Breast epithelium (tissue), 4 donors: ENCODE measurements at places on chromosomes 5 and 9. TPM values are rescaled to one million over a fixed set of nuclear protein-coding genes. Genes with fewer than 3 reads are reported as not detected.
A peak's percentile ranks its signal among the peaks of the same experiment; 100 is the strongest.

Gene IFNA21
- total RNA-seq: not detected

Gene UBAC1
- 39.2 TPM for total RNA-seq

Gene NUDCD2
- 7.2 TPM for total RNA-seq

Gene TTC23L
- total RNA-seq: 2.0 TPM

Gene PRRC1
- total RNA-seq: 53.7 TPM

DNA sequence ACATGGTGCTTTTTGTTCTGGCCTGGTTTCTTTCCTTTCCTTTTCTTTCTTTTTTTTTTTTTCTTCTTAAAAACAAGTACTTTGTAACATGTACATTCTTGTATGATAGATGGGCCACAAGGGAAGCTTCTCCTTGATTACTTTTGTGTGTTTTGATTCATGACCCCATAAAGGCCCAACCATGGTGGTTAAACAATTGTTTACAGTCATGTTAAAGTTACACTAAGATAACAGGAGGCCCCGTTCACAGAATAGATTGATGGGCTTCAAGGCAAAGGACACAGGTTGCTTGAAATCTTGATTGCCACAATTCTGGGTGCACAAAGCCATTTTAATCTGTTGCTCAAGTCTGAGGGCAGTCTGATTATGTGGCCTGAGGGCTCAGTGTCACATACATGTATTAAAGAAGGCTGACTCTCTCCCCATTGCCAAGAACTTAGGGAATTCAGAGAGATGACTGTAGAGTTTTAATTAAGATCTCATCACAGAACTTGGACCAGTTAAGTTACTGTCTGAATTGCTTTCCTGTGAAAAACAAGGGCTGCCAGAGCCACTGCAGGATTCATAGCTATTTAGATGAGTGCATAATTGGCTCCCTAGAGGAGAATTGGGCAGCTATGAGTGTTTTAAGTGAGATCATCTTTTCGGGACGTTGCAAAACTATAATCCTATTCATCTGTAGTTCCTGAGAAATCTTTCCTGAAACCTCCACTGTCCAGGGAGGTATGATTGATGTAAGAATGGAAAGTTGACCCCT lies 163.4 kb downstream of the TLE4 start:
- no peak for DNase-seq
- H3K4me1 ChIP-seq: no peaks in the 10 kb centered on the region
- H3K4me3 ChIP-seq: no peak overlapping the region
- H3K36me3 ChIP-seq: no peaks in the 10 kb centered on the region
- H3K27me3 ChIP-seq: no peaks in the 10 kb centered on the region

GRCh38 chr9:4243113-4243512 lies 56.8 kb downstream of the GLIS3 start:
- H3K4me1 ChIP-seq: no peaks in the 10 kb centered on the region
- H3K27me3 ChIP-seq: no peaks in the 10 kb centered on the region
- H3K4me3 ChIP-seq: no peak overlapping the region
- H3K27ac ChIP-seq: no peak overlapping the region

GRCh38 chr9:68798423-68798822 lies 93.4 kb downstream of the PIP5K1B start:
- H3K4me3 ChIP-seq: no peak overlapping the region
- no peaks in the 10 kb centered on the region for H3K36me3 ChIP-seq
- H3K27ac ChIP-seq: no peak overlapping the region

- H3K27ac ChIP-seq: no peak overlapping the region
- no peak overlapping the region for H3K4me3 ChIP-seq
- no peaks in the 10 kb centered on the region for H3K4me1 ChIP-seq
- no peak for DNase-seq
Observed at GRCh38 chr9:73264631-73265030, 113.0 kb downstream of the ANXA1 start.

- H3K4me3 ChIP-seq: no peak overlapping the region
- no peaks in the 10 kb centered on the region for H3K4me1 ChIP-seq
- no peaks in the 10 kb centered on the region for H3K36me3 ChIP-seq
Observed at GRCh38 chr5:133799571-133800237, 168.7 kb downstream of the C5orf15 start.

GRCh38 chr5:124262991-124263571 lies 483.4 kb downstream of the ZNF608 start:
- H3K36me3 ChIP-seq: no peaks in the 10 kb centered on the region
- no peaks in the 10 kb centered on the region for H3K27me3 ChIP-seq
- H3K4me3 ChIP-seq: no peak overlapping the region
- H3K27ac ChIP-seq: no peak overlapping the region

- peaks cover 7% of the 10 kb centered on the region for H3K4me1 ChIP-seq
- H3K27ac ChIP-seq: no peak overlapping the region
Observed at GRCh38 chr5:170597109-170597751, 93.4 kb downstream of the KCNIP1 start.

- no peak overlapping the region for H3K27ac ChIP-seq
- H3K36me3 ChIP-seq: no peaks in the 10 kb centered on the region
- no peak overlapping the region for H3K4me3 ChIP-seq
Observed at GRCh38 chr9:81772144-81772543, 82.8 kb upstream of the TLE1 start.

DNA sequence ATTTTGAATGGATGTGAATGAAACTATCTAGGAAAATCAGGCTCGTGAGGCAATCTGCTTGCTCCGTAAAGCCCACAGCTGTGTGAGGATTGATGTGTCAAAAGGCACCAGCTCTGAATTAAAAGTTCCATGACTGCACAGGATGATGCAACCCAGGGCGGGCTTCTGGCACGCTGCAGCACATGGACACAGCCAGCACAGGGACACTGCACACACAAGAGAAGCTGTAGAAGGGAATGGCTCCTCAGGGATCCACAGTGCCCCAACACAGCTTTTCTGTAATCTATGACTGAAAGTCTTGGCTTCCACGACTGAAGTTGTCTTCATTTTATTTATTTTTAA lies 151.0 kb downstream of the GCNT1 start:
- no peaks in the 10 kb centered on the region for H3K36me3 ChIP-seq
- H3K27ac ChIP-seq: no peak overlapping the region
- no peak for DNase-seq

DNA sequence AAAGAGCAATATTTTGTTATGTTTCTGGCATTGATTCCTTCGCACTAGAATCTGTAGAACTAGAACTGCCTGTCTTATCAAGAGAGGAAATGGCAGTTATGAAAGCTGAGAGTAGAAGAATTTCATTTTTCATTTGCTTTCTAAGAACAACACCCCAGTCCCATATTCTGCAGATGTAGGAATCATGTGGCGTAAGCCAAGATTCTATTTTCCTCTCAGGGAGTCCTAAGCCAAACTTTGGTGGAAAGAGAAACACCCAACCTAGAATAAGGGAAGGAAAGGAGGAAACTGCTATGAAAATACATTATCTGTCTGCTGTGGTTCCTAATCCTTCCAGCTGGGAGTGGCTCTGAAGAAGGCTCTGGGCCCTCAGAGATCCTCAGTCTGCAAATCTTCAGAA lies 1176.9 kb upstream of the C9orf72 start:
- DNase-seq: no peak
- H3K27ac ChIP-seq: no peak overlapping the region
- H3K4me1 ChIP-seq: no peaks in the 10 kb centered on the region
- H3K36me3 ChIP-seq: no peaks in the 10 kb centered on the region

DNA sequence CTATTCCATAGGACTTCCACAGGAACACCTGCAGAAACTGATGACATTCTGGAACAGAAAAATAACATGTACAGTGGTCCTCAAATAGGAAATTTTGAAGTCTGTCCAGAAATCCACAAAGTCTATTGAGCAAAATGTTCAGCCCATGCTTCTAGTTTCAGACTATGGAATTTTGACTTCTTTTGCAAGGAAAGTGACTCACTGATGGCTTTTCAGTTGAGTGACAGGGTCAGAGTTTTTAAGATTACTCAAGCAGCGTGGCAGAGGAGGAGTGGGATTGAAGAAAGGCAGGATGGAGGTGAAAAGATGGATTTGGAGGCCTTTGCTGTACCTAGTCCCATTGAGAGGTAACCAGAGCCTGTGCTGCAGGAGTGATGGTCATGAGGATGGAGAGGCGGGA lies 151.5 kb downstream of the GOLPH3 start:
- no peaks in the 10 kb centered on the region for H3K36me3 ChIP-seq
- peaks cover 5% of the 10 kb centered on the region for H3K4me1 ChIP-seq
- no peak overlapping the region for H3K4me3 ChIP-seq
- no peak overlapping the region for H3K27ac ChIP-seq
- DNase-seq: no peak

DNA sequence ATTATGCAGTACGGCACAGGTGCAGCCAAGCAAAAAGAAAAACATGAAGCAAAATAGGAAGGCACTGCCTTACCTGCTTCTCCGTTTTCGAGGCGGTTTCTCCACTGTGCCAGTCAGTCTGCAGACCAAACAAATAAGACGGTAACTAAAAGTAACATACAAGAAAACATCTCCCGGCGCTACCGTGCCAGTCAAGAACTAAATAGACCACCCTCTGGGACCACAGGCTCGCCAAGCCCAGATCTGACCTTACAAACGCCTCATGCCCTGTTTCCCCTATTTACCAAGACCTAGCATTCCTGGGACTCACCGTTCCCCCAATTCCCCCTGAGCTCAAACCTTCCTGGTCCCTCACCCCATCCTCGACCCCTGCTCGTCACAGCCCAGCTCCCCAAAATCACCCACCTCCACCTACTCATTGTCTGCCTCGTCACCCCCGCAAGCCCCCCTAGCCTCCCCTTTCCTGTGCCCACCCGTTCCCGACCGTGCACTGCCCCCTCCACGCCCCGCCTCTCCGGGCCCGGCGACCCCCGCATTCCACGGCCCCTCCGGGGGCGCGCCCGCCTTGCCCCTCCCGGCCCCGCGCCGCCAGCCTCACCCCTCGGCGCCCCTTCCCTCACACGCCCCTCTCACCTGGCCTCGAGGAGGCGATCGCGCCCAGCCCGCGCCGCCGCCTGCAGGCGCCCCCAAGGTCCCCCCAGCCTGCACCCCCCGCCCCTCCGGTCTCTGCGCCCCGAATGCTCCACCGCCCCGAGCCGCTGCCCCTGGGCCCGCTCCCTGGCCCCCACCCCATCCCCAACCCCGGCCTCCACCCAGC lies 560 bp downstream of the SCAI start:
- H3K27ac ChIP-seq: peak overlapping the region; percentile 78
- peak overlapping the region; percentile 79 for H3K4me3 ChIP-seq
- H3K4me1 ChIP-seq: no peaks in the 10 kb centered on the region
- no peaks in the 10 kb centered on the region for H3K36me3 ChIP-seq
- H3K27me3 ChIP-seq: no peaks in the 10 kb centered on the region

DNA sequence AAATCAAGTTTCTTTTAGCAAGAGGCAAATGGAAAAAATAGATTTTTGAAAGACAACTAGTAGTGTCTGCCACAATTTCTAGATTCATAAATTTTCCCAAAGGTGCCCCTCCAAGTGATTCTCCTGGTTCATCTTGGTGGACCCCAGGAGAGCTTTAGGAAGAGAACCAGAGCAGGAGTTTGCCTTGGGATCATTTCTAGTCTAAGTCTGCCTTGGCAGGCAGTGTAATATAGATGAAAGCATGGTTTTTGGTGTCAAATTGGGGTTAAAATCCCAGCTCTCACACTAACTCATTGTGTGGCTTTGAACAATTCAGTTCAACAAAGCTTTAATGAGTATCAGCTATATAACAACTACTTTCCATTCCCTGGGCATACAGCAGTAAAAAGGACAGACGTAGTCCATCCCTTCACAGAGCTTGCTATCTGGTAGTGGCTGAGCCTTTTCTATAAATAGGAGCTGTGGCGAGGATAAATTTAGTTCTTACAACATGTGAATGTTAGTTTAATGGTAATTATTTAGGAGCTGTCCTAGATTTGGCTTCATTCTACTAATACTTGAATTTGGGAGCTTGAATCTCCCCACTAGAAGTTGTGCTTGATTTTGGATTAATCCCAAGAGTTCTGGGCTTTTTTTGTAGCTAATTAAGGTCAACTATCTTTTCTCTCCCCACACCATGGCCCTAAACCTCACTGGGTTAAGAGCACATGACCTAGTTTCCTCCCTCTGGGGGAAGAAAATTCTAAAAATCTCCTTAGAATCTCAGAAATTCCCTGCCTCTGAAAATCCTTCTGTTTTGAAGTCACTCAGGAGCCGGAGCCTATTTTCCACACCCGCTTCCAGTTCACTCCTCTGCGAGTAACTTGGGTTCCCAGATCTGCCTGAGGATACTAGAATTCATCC lies 197.8 kb downstream of the PCSK1 start:
- peaks cover 4% of the 10 kb centered on the region for H3K36me3 ChIP-seq
- no peak for DNase-seq
- no peaks in the 10 kb centered on the region for H3K4me1 ChIP-seq

GRCh38 chr5:157172403-157172802 lies 6.3 kb upstream of the GARIN3 start:
- no peak for DNase-seq
- H3K36me3 ChIP-seq: no peaks in the 10 kb centered on the region
- H3K4me3 ChIP-seq: no peak overlapping the region
- no peaks in the 10 kb centered on the region for H3K4me1 ChIP-seq

DNA sequence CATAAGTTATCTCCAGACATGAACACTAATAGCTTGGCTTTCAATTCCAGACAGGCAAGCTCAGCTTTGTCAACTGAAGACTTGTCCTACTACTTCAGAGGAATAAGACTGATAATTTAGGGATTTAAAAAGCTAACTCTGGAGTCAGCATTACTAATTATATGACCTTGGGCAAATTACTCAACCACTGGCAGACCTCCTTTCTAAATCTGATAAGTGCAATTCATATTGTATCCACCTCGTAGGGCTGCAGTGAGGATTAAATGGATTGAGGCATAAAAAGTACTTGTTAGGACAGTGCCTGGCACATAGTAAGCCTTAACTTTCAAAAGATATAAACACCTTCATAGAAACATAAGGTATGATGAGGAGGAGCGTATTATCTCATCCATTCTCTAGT lies 104.4 kb downstream of the KLHL3 start:
- no peak overlapping the region for H3K4me3 ChIP-seq
- no peaks in the 10 kb centered on the region for H3K27me3 ChIP-seq
- no peak for DNase-seq
- no peaks in the 10 kb centered on the region for H3K36me3 ChIP-seq
- H3K4me1 ChIP-seq: no peaks in the 10 kb centered on the region
